ENCODE measurements at places on chromosomes 4 and X.

DNA sequence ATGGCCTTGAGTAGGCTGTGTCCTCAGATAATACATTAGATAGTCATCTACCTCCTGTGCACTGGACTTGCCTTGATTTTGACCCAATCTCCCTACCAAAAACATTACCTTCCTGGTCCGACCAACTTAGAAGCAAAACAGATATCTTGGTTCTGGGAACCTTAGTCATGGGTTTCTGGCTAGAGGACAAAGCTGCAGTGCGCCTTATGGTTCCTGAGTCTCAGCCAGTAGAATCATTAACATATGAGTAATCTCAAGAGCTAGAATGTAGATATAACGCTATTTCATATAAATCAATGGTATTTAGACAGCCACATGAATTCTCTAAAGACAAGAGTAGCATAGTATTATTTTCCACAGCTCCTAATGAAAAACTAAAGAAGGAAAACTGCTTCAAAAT lies 83.1 kb downstream of the GRIA3 start:
- DNase-seq: no peak

DNA sequence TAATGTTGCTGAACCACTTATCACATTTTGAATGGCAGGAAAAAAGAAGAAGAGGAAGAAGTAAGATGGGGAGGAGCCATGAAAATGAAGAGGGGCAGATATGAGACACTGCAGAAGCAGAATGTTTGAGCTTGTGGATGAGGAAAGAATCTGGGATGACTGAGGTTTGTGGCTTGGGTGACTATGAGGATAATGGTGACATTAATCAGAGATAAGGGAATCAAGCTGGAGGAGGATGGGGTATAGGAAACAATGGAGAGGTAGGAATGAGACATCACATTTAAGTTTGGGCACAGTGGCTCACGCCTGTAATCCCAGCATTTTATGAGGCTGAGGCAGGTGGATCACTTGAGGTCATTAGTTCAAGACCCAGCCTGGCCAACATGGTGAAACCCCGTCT lies 19.1 kb upstream of the PHF8 start:
- no peak for DNase-seq

DNA sequence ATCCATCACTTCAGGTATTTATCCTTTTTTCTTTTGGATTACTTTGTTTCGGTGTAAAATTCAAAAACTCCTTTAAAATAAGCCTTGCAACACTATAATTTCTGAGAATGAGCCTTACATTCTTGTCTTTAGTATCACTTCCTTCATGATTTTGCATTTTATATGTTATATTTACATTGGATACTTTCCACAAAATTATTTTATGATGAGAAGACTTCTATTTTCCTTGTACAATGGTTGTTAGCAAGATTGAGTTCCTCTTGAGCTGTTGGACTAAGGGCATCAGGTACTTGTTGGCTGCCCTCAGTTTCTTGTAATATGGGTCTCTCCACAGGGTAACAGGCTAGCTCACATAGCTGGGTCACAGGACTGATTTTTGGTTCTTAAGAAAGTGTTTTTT lies 22.7 kb upstream of the HPGDS start:
- no peak for DNase-seq

DNA sequence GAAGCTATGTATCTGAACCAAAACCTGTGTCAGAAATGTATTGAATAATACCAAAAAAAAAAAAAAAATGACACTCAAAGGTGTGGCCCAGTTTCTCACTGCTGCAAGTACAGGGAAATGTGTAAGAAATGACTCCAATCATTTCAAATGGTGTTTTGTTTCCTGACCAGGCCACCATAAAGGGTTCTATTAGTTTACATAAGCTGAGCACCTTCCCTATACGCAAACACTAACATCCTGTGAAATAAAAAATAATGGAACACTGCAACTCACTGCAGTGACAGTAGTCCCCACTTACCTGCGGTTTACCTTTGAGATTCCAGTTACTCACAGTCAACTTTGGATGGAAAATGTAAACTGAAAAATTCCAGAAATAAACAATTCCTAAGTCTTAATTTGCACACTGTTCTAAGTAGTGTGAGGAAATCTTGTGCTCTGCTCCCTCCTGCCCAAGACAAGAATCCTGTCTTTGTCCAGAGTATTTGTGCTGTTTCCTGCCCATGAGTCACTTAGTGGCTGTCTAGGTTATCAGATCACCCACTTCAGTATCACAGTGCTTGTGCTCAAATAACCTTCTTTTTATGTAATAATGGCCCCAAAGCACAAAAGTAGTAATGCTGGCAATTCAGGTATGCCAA lies 265.3 kb downstream of the RCHY1 start:
- DNase-seq: no peak

- no peak for DNase-seq
Observed at GRCh38 chrX:119539872-119540271, 25.3 kb downstream of the STEEP1 start.

- DNase-seq: no peak
Observed at GRCh38 chr4:127708985-127709384, 21.2 kb upstream of the SLC25A31 start.

- no peak for DNase-seq
Observed at GRCh38 chr4:88028946-88029345, 21.5 kb downstream of the PKD2 start.

GRCh38 chrX:136204571-136204970 lies 46.6 kb downstream of the MAP7D3 start:
- DNase-seq: no peak

GRCh38 chrX:154376774-154377173 lies 2.3 kb upstream of the EMD start:
- no peak for DNase-seq

GRCh38 chrX:150118476-150118875 lies 180.2 kb upstream of the EOLA2 start:
- DNase-seq: no peak
